ENCODE measurements at places on chromosomes 11 and 22.

DNA sequence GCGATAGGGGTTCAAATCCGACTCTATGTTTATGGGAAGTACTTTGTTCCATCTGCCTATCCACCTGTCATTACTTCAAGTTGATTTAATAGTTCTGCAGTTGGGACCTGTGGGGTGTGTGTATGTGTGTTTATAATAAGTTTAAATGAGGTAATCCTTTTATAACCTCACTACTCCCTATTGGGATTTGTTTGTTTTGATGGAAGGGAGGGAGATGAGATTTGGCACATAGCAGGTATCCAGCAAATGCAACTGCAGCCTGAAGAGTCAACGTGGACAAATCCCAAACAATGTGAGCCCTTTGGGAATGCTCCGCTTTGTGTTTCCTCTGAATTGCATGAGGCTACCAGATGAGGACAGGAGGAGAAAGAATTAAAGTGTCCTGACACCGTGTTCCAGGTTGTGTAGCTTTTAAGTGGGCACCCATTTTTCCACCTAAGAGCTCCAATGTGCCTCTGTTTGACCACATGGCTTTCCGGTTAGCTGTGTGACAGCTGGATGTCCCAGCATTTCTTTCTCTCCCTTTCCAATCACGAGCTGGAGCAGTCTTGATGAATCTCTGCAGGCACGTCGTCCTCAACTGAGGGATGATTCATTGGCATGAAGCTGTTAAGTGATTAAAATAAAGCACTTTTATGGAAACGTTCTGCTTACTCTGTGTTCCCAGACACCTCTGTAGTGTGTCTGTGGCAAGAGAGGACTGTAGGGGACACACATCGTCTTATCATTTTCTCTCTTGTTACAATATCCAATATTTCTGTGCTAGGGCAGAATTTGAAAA lies 610.7 kb downstream of the NTM start:
- no peak for DNase-seq

DNA sequence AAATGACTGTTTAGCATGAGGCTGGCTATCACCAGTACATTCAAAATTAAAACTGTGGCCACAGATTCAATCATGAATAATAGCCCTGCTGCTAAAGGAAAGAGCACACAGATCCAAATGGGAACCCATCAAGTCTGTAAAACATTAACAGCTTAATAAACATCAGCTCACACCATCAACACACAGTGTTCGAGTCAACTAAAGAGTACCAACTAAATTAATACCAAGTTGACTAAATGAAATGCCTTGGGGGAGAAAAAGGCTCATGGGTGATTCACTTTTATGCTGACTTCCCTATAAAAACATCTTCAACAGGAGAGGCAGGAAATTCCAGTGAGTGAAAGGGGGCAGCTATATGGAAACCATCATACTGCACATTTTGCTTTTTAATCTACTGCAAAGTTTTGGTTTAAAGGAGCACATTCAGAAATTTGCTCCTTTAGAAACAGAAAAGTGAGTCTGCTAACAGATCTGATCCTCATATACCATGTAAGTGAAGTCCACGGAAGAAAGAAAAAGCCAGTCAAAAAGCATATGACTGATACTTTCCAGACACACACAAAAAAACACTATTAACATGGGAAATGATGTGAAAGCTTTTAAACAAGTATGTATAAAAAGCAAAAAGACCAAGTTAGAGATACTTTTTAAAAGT lies 16.3 kb downstream of the LGR4 start:
- DNase-seq = no peak

DNA sequence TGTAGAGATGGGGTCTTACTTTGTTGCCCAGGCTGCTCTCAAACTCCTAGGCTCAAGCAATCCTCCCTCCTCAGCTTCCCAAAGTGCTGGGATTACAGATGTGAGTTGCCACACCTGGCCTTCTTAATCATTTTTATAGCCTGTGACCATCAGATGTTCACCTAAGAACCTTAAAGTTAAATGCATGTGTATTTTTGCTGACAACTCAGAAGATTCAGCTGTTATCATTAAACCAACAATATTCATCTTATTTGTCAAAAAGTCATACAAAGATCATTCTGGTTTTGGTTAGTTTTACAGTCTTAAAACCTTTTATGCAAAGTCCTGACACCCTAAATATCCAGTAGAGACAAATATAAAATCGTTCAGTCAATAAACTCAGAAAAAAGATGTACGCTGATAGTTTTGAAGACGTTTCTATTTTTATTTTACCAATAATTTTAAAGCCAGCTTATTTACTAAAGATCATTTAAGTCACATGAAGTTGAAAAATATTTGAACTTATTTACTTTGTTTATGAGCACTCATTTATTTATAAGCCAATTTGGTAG lies 22.2 kb downstream of the CLDN5 start:
- no peak for DNase-seq

DNA sequence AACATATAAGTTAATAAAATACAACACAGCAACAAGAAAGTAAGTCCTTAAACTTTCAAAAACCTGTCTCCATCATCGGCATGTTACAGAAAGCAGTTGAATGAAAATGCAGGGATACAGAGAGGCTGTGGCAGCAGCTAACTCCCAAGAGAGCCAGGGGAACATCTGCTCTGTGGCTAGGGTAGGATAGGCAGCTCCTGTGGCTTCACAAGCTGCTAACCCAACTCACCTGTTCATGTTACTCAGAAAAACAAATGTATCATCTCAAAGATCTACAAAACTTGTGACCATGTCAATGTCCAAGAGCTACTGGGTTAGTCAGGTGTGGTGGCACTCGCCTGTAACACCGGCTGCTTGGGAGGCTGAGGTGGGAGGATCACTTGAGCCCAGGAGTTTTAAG lies 15.2 kb upstream of the PLAAT3 start:
- DNase-seq = no peak

DNA sequence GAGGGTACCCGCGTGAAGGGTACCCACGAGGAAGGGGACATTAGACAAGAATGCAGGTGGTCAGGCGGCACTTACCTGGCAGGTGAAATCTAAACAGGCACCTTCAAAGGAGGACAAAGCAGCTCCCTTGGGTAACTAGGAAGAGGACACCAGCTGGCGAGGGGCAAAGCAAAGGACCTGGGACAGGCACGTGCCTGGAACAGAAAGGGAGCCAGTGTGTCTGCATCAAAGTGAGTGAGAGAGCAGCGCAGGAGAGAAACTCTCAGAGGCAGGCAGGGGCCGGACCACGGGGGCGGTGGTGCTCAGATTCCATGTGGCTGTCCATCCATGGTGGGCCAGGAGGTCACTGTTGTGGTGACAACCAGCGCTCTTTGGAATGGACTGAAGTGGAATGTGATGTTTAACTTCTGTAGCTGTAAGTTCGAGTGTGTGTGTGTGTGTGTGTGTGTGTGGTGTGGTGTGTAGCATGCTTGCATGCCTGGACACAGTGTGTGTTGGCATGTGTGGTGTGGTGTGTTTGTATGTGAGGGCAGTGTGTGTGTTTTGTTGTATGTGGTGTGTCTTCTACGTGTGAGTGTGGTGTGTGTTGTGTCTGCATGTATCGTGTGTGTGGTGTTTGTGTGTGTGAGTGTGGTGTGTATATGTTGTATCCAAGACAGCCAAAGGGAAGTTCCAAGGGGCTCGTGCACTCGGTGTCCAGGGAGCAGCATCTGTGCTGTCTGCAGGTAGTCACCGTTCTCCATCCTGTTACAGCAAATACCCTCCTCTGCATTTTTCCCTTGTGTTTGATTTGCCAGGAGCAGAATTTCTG lies 86.4 kb downstream of the CDKN1C start:
- no peak for DNase-seq

DNA sequence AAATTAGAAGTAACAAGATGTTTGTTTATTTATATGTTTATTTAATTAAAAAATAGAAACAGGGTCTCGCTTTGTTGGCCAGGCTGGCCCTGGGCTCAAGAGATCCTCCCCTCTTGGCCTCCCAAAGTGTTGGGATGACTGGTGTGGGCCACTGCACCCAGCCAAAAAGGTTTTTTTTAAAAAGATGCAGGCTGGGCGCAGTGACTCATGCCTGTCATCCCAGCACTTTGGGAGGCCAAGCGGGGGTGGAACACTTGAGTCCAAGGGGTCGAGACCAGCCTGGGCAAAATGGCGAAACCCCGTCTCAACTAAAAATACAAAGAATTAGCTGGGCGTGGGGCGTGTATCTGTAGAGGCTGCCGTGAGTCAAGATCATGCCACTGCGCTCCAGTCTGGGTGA lies 13.4 kb downstream of the DRD4 start:
- DNase-seq = no peak

DNA sequence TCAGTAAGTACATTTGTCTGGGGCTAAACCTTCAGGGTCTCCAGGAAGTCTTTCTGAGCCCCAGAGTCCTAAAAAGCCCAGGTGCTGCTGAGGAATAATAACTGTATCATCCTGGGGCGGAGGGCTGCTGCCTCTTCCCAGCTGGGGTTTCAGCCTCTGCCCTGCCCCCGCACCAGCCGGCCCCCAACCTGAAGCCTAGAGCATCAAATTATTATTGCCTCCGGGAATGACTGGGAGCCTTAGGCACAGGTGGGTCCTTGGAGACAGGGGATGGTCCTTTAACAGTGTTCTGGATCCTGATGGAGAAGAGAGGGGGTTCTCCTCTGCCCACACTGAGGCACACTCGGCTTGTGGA lies 64.4 kb downstream of the BCR start:
- DNase-seq = no peak

GRCh38 chr22:47987885-47988515 lies 1225.5 kb downstream of the TBC1D22A start:
- no peak for DNase-seq

DNA sequence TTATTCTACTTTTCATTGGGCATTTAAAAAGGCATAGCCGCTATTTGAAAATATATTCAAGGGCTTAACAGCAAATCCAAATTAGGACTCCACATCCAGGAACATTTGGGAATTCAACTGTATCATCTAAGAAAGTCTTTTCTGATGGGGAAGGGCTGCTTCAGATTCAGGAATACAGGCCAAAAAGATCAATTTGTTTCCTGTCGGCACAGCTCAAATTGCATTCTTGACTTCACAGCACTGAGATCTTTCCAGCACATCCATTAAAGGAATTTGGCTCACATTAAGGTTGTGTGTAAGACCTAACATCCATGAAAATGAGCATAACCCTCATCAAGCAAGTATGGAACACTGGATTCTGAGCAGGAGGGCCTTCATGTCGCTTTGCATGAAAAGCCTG lies 1169.5 kb upstream of the CCDC90B start:
- DNase-seq = no peak

GRCh38 chr11:65536412-65537295 lies 11.8 kb downstream of the SCYL1 start:
- DNase-seq = no peak

GRCh38 chr11:134060316-134060715 lies 8.6 kb upstream of the JAM3 start:
- DNase-seq = no peak

DNA sequence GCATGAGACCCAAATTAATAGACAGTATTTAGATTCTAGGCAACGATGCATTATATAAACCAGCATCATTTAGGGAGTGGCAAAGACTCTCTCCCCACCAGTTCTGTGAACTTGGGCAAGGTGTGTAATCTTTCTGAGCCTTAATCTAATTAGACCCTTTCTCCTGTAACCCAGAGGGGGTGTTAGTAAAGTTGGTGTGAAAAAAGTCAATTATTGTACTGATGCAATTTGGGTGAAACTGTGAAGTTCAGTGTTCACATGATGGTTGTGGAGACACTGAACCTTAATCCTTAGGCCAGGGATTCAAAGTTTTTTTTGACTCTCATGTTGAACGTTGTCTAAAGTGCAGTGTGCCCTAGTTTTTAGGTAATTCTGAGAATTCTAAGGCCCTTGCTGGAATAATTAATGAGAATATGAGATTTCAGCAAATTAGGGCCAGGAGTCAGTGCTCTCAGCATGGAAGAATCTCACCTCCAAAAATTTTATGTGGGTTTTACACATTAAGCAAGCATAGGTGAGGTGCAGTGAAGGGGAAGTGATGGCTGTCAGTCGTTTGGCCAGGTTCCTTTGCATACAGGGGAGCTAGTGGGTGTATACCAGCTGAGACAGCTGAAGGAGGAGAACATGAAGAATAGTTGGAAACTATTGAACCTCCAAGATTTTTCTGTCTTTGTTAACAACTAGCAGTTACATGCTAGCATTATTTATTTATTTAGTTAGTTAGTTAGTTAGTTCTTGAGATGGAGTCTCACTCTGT lies 94.2 kb downstream of the PTPRJ start:
- no peak for DNase-seq

DNA sequence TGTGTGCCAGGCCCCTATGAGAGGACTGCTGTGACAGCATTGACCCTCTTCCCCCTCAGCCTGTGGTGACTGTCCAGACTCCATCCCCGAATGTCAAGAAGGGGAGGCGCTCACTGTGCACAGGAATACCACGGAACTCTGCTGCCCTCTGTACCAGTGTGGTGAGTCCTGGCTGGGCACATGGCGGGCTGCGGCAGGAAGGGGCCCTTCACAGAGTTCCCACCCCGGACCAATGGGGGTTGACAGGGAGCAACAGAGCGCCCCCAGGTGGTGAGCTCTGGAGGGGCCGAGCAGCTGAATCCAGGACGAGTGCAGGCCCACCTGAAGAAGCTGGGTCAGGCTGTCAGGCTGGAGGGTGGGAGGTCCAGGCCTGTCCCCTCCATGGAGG lies 83.8 kb upstream of the MYOD1 start:
- DNase-seq = no peak

DNA sequence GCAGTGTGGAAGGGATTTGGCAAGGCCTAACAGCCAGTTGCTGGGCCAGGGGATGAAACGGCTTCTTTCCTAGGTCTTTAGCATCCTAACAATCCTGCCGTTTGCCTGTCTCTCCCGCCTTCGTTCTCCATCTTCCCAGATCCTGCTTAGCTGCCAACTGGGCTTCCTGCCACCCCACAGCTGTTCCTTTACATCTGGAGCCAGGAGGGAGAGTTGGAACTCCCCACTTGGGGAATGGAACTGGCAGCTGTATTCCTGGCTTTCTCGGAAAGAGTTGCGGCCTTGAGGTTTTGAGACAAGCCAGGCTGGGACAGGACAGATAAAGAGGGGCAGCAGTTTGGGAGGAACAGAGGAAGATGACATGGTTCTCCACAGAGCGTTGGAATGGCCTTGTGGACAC lies 59.6 kb downstream of the ST3GAL4 start:
- no peak for DNase-seq

- DNase-seq = no peak
Observed at GRCh38 chr11:78806214-78807004, 231.7 kb upstream of the NARS2 start.
